ENCODE measurements at places on chromosomes 6 and 20.

DNA sequence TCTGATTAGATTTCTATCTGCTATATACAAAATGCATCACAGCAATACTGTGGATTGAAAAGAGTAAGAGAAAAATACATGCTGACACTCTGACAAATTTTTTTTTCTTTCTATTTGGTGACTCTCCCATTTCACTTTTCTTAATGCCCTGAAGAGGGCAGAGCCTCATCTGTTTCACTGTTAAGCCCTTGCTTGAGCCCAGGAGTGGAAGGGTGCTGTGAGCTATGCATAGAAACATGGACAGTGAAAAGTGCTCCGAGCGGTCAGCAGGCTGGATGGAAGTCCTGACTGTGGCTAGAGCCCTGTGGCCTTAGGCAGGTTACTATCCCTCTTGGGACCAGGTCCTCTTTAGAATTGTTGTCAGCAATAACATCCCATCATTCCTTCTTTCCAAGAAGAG is 17.4 kb upstream of the CSE1L start:
- DNase-seq, result no peak

- DNase-seq, result no peak
Measured at GRCh38 chr6:7147051-7147671, 39.4 kb downstream of the RREB1 start.

- DNase-seq, result no peak
Measured at GRCh38 chr20:23115822-23116221, 29.7 kb upstream of the CD93 start.

DNA sequence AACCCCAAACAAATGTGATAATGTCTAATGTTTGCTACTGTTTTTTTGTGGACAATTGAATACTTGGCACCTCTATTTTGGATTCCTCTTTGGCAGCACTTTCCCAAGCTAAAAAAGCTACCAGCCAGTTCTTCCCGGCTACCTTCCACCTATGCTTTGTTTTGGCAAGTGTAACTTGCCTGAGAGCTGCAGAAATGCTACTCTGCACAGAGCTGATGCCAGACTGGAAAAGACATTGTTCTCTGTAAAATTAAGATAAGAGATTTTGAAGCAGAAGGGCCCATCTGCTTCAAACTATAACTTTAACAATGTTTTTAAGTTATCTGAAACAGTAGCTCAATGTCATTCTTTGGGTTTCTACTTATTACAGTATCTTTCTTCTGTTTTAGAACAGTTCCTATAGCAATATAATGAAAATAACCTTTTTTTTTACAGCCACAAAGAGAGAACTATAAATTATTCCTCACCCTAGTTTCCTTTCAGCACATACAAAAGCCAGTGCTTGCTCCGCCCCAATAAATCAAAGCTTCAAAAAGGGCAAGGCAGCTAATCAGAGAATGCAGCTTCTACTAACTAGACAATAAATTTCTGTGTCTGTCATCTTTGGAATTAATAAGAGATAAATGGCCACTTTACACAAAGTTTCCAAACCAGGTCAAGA is 183.1 kb downstream of the UBE3D start:
- no peak for DNase-seq

DNA sequence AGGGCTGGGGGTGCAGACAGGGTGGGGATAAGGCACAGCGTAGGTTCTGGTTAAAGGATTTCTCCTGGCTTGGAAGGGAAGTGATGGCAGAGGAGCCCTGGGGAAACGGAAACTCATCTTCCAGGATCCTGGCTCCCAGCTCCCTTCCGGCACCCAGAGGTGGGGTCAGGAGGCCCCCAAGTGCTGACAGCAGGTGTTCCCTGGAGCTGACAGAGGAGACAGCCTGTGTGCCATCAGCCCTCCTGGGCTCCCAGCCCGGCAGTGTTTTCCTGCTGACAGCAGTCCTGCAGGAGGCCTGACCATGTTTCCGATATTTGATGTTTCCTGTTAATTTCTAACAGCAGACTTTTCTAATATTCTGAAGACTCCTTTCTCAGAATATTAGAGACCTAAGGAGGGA is 277.3 kb downstream of the TAF4 start:
- no peak for DNase-seq

GRCh38 chr6:34536251-34536958 is 19.7 kb downstream of the SPDEF start:
- DNase-seq, result peak; percentile 41

- no peak for DNase-seq
Measured at GRCh38 chr6:34760108-34760507, 2.8 kb downstream of the SNRPC start.

DNA sequence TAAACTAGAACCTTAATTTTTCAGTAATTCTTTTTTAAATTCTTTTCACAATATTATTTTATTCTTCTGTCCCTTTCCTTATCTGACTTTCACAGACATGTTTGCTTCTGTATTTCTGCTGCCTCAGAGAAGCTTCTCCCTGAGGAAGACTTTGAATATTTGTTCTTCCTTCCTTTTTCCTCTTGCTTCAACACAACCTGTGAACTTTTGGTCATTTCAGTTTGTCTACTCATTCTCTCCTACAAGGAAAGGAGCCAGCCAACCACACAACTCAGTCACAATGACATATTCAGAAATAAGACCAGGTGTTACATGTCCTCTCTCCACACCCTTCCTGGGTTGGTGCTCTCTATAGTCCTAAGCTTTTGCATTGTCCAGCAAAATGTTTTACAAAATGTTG is 310.4 kb downstream of the TFAP2B start:
- DNase-seq, result no peak

- no peak for DNase-seq
Measured at GRCh38 chr6:137240168-137240567, 21.0 kb upstream of the IFNGR1 start.

DNA sequence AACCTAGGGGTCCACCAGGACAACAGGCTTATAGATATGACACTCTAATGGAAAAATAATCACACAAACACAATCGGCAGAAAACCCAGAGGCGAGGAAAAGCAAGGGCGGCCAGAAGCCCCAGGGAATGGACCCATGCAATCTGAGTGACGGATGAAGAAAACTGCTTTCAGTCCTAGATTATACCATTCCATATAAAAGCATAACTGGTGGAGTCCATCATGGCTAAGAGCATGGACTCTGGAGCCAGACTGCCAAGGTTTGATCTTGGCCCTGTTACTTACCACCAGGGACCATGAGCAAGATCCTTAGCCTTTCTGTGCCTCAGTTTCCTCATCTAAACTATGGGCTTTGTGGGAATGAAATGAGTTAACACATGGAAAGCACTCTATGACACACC is 3.7 kb downstream of the SLC22A16 start:
- no peak for DNase-seq

- peak; percentile 47 for DNase-seq
Measured at GRCh38 chr20:1150218-1150617, 31.8 kb downstream of the PSMF1 start.

DNA sequence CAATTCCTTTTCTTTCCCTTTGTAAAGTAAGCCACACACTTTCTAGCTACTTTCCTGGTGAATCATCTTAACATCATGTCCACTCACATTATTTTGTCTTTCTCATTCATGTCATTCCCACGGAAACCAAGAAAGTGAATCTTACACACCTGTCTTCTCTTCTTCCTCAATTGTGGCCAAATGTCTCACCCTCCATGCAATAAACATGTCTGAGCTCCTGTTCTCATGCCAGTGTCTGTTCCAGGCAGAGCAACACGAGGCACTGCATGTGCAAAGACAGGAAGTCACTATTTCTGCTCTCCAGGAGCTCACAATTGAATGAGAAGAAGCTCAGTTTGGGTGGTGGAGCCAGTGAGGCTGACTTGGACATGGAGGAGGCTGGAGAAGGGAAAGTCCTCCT is 29.0 kb upstream of the TMEM244 start:
- DNase-seq, result no peak

GRCh38 chr6:22036275-22036674 is 260.6 kb downstream of the PRL start:
- DNase-seq, result peak; percentile 82

- no peak for DNase-seq
Measured at GRCh38 chr6:8383584-8383983, 51.8 kb downstream of the SLC35B3 start.

GRCh38 chr6:36700071-36700812 is 2.6 kb downstream of the RAB44 start:
- no peak for DNase-seq

GRCh38 chr20:18481596-18481995 is 14.4 kb downstream of the POLR3F start:
- no peak for DNase-seq

DNA sequence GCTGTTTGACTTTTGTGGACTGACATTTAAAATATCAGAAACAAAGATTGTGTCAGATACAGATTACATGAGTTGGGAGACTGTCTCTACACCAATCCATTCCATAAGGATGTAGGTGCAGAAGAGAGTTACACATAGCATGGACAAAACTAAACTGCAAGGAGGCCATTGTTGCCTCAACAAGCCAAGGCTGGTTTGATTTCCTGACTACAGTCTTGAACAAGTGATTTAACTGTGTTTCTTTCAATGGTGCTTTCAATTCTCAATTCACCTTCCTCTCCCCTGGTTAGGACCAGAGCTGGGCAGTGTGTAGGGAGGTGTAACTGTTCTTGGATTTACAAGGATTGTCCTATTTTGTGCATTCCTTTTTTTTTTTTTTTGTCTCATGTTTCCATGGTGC is 82.2 kb downstream of the AGPAT4 start:
- DNase-seq, result no peak

DNA sequence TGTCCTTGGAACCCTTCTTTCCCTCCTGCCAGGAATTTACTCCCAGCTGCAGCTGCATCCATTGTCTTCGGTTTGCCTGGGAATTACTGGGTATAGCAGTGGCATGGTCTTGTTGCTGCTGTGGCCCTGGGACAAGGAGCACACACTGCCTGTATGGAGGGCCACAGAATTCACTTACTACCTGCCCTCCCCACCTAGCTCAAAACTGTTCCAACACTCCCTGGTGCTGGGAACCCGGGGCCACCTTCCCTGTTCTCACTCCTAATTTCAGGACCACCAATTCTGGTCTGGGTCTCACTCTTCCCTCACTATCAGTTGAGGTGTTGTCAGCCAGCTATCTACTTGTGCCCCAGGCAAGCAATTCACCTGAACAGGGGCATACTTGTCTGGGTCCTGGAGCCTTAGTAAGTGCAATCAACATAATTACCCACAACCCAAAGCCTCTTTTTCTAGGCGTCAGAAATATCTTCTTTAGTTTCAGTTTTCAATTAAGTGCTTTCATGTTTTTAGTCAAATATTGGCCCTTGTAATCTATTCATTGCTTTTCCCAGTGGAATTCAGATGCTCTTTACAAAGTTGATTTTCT is 47.2 kb downstream of the METTL24 start:
- no peak for DNase-seq

GRCh38 chr6:43495409-43495941 is 14.7 kb downstream of the LRRC73 start:
- peak; percentile 52 for DNase-seq

- peak; percentile 93 for DNase-seq
Measured at GRCh38 chr20:36460648-36461599, 80.4 kb upstream of the MYL9 start.

- DNase-seq, result no peak
Measured at GRCh38 chr6:48713612-48714011, 602.6 kb upstream of the PTCHD4 start.
